ENCODE measurements at places on chromosomes 2 and 18.
A peak's percentile ranks its signal among the peaks of the same experiment; 100 is the strongest.

GRCh38 chr2:214902286-214902685 is 92.8 kb upstream of the BARD1 start:
- no peak for DNase-seq

DNA sequence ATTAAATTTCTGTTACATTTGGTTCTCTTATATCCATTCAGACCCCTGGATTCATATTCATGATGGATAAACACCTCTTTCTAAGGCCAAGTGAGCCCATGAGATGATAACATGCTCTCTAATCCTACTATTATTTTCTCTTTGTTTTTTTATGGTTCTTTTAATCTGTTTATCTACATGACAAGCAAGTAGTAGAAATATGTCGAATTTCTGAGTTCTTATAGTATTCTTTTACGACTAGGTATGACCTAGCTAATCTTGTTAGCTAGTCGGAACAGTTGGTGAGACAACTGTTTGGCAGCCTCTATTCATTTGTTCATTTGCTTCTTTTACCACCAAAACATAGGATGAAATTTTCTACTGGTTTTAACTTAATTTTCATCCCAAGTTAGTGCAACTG is 98.1 kb upstream of the SCG2 start:
- DNase-seq, result no peak

DNA sequence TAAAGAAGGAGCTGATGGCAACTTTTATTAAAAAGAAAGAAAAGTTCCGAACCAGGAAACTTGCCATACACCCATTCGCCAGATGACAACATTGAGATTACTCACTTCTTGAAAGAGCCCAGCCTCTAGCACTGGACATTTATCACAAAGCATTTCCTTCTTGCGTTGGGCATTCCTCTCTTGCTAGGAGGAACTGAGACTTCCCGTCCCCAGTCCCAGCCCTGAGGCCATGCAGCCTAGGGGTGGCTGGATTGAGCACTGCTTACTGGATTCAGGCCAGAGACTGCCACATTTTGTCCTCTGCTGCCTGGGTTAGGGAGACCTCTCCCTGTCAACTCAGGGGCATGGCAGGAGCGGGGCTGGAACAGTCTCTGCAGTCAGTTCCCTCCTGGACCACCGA is 80.1 kb downstream of the SDC1 start:
- DNase-seq, result no peak

- DNase-seq, result no peak
Observed at GRCh38 chr2:18200771-18201170, 322.3 kb downstream of the KCNS3 start.

- DNase-seq, result no peak
Observed at GRCh38 chr2:217026161-217026560, 166.3 kb upstream of the TNP1 start.

DNA sequence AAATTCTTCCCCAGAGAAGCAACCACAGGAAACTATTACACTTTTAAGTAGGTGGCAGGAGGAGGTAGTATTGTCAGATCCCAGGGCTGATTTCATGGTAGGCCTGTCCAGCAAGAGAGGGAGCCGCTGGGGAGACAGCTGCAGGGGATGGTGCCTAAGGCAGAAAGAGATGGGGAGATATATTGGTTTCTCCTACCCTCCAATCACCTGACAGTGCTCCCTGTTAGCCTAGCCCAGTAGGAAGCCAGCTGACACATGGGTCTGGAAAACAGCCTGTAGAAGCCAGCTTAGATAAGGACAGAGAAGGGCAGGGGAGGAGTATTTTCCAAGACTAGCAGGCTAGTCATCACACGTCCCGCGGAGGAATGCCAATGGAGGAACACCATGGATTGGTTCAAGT is 8.2 kb upstream of the SPOPL start:
- no peak for DNase-seq

DNA sequence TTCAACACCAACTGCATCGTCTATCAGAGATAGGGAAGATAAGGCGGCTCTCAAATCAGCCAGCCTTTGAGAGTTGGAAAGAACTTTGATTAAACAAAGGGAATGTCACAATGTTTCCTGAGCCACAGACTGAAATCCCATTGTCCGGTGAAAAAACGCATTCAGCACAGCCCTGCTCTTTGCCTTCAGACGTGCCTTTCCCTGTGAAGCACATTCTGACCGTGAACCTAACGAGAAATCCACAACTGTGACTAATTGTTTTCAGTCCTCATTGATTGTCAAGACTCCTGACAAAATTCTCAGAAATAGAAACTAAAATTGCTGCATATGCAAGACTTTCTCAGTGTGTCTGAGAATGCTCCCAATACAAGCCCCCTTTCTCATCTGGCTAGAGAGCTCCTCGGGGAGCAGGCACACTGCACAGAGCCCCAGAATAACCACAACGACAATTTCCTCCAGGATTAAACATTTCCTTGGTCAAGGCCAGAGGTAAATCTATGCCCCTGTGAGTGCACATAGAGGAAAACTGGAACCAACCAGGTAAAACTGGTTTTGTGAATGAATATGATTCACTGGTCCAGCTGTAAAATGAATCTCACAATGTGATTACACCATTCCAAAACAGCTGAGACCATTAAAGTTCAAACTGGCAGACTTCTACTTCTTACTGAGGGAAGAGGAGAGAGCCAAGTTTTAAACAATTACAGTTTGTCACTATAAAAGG is 561.9 kb upstream of the ID2 start:
- no peak for DNase-seq

DNA sequence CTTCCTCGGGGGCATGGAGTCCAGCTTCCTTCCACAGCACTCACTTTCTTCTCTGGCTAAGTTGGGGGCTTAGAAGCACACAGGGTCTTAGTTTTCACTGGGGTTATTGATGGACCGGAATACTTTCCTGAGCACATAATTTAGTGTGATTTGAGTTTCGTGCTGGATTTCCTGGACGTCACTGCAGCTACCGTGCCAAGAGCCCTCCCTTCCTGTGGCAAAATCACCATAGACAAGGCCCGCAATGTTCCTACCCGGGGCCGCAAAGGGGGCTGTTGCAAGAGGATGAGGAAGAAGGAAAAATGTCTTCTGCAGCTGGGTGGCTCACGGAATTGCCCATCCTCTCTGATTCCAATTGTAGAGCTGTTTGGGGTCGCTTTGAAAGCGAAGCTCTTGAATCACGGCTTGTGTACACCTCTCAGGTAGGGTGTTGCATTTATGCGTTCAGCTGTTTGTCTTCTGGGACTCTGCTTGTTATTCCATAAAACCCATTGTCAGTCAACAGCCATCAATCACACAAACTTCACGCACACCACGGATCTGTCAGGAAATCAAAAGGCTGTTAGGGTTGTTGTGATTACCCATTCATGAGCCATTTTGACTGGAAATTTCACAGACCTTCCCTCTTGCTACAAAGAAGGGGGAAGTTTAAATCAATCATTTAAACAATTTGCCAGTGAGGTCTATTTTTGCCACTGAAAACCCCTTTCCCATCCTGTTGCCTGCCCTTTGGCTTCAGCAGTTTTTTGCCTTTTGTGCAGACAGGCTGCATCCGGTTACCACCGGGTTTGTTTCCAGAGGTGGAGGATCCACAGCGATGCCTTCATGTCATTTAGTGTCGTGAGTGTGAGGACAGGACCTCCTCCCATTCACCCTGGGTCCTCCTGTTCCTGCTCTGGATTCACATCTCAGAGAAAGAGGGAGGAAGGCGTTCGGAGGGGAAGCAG is 36.0 kb downstream of the SMIM21 start:
- DNase-seq, result no peak

DNA sequence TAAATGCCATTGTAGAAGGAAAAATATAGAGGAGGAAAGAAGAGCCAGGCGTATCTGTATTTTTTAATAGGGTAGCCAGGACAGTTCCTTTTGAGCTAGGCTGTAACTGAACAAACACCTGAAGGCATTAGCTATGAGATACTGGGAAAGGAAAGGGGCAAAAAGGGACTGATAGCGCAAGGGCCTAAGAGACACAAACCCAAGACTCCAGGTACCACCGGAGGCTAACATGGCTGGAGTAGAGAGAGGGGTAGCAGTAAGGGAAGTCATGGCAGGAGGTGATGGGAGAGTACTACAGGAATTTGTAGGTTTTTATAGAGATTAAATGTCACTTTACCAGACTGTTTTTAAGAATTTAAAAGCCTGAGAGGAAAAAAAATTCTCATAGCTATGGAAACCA is 20.7 kb downstream of the PNO1 start:
- no peak for DNase-seq

DNA sequence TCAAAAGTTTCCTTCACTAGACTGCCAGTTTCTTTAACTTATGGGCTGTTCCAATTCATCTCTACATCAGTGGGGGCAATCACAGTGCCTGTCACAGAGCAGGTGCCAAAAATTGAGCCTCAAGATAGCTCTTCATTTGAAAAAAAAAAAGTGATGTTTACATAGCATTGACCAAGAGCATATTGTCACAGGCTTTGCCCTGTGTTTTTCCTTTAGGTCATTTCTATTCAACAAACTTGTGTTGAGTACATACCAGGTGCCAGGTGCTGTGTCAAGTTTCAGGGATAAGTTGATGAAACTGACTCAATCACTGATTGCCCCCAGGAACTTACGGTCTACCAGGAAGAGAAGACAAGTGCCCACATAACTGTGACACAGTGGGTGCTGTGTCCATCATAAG is 22.2 kb upstream of the NT5C1B start:
- no peak for DNase-seq

DNA sequence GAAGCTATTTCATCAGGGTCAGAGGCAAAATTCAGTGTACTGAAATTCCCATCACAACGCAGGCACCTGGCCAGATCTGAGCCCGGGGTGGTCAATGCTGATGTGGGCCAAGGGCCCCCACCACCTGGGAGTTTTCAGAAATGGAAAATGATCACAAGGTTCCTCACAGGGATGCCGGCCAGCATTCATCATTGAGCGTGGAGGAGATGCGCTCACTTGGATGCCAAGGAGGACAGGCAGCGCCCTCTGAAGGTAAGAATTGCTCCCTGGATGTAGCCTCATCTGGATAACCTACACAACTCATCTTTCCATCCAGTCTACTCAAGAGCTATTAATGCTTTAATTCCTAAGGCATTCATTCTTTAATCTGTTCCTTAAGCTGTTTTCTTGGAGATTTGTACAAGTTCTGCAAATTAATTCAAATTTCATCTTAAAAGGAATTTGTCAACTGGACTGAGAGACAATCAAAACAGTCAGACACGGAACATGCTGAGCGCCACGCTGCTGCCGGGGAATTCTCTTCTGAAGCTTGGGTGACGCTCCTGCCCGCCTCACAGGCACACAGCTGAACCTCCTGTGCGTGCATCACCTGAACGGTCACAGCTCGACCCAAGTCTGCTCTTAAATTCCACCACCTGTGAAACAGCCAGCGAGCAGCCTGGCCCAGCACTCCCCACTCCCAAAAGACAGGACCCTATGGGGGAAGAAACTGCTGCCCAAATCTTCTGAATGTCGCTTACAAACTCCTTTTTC is 206.7 kb downstream of the HDAC4 start:
- DNase-seq, result no peak

DNA sequence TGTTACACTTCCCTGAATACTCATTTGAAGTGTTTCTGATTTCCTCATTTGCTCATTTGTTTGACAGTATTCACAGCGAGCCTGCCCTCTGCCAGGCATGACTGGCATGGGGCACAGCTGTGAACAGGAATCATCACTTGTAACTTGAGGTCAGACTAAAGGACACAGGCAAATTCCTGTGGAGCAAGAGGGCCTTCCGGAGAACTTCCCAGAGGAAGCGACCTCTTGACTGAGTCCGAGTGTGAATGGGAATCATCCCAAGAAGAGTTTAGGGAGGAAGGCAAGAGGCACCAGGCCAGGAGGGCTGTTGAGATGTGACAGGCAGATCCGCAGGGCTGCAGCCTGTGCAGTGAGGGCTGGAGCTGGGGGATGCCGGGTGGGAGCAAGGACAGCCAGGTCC is 45.4 kb downstream of the LIMS1 start:
- no peak for DNase-seq

DNA sequence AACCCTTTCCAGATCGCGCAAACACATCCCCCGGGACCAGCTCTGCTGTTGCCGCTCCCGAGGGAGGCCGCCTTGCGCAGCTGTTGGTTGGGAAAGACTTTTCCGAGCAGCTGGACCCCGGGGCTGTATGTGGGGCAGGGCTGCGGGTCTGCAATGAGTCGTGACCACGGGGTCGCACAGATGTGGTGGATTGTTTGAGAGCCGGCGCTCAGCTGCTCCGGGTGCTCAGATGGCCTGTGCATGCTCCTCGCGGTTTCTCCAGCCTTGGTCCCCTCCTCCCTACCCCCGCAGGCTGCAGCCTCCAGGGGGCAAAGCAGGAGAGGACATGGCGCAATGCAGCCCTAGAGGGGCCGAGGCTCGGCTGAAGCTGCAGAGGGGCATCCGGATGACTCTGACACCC is 105.2 kb upstream of the OTOS start:
- DNase-seq, result no peak

DNA sequence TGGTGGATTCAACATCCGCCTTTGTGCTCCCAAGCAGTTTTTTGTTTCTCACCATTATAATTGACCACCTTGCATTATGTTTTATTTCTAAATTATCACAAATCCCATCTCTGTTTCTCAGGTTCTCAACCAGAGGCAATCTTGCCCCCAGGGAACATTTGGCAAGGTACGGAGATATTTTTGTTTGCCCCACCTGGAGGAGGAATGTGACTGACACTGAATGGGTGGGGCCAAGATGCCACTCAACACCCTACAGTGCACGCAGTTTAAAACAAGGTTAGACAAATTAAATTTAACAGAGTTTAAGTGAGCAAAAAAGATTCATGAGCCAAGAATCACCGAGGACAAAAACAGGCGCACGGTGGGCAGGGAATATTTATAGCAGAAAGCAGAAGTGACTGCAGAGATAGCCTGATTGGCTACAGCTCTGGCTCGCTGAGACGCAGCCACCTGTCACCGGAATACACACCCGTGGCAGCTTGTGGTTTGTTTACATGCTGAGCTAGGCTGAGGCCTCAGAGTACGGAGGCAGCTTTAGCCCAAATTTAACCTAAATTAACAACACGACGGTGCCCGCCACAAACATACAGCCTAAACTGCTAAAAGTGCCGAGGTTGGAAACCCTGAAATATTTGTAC is 150.0 kb upstream of the ALKAL2 start:
- peak; percentile 27 for DNase-seq

- no peak for DNase-seq
Observed at GRCh38 chr2:176165370-176166050, 8.4 kb downstream of the HOXD3 start.

DNA sequence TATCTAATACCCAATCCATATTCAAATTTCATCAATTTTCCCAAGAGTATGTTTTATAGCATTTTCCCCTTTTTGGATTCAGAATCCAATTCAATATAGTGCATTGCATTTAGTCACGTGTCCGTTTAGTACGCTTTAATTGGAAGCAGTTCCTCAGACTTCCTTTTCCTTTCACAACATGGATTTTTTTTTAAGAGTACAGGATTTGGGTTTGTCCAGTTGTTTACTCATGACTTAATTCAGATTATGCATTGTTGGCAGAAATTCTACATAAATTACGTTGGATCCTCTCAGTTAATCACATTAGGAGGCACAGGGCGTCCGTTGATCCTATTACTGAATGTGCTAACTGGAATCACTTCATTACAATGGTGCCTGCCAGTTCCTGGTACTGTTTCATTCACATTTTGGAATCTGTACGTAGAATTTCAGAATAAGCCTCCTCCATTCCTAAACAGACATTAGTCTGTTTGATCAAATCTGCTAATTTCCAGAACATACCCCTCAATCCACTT is 70.0 kb upstream of the ATIC start:
- DNase-seq, result no peak
